HEK293T (cell line): ENCODE measurements at places on chromosomes 2 and 18.

DNA sequence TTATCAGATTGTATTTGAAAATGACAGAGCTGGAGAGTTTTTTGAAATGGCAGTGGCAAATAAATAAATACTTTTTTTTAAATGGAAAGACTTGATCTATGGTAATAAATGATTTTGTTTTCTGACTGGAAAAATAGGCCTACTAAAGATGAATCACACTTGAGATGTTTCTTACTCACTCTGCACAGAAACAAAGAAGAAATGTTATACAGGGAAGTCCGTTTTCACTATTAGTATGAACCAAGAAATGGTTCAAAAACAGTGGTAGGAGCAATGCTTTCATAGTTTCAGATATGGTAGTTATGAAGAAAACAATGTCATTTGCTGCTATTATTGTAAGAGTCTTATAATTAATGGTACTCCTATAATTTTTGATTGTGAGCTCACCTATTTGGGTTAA is 30.9 kb downstream of the CD28 start:
- DNase-seq = no peak

- no peak for DNase-seq
These were observed 142.0 kb downstream of the PTGR3 start for GRCh38 chr18:75066936-75067335.

DNA sequence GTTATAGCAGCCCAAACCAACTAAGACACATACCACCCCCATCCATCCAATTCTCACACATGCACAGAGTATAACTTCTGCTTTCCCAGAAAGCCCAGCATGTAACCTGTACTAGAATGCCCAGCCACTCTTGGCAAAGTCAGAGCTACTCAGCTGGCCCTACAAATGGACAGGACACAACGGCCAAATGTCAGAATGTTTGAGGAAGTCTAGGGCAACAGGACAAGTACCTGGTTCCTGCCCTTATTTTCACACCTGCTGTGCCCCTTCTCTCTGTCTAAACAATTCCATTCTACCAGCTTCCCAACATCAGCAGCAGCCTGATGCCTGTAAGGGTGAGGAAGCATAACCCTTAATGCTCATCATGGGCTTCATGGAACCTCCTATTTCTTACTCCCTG is 15.1 kb upstream of the BZW1 start:
- DNase-seq = no peak

GRCh38 chr18:11752116-11752911 is 63.2 kb downstream of the GNAL start:
- DNase-seq = no peak

DNA sequence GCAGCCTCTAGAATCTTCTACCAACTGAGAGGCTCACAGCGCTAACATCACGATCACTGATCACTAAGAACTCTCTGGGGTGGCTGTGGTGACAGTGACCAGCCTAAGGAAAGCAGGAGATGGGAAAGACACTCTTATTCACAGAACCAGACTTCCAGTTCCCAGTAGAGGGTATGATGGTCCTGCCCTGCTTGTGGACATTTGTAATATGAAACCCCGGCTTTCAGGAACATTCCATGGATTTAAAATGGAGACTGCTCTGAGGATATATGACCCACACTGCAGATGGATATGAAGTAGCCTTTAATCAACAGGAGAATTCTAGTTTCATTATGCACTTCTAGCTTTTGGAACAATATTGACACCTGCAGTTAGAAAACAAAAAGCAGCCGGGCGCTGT is 131.8 kb downstream of the AFF3 start:
- no peak for DNase-seq

- DNase-seq = no peak
These were observed 23.5 kb downstream of the SLC8A1 start for GRCh38 chr2:40428439-40428838.

GRCh38 chr18:78241535-78242253 is 737.9 kb upstream of the SALL3 start:
- no peak for DNase-seq

GRCh38 chr18:55918444-55918843 is 330.5 kb upstream of the TCF4 start:
- no peak for DNase-seq

DNA sequence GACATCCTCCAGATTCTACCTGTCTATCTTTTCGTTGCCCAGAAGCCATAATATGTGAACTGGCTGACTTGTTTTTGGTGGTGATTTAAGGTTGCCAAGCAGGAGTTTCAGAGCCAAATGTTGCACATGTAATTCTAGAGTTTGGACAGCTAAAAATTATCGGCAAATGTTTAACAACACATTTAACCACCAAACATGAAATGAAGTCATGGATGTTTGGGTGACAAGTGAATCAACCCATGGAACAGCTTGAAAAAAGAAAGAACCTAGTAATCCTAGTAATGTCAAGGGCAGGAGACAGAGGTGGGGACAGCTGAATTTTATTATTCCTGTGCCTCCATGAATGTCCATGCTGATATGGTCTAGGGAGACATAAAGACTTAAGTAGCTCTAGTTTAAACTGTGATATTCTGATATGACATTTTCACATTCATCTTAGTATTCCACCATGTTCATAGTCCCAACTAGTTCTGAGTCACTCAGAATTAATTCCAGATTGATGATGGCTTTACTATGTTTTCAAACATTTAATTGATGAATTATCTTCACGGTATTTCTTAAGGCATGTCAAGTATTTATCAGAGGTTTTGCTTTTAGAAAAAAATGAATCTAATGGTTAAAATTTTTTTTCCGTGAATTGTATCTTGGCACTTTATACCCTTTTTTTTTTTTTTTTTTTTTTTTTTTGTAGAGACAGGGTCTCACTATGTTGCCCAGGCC is 101.7 kb downstream of the SOCS6 start:
- no peak for DNase-seq

- no peak for DNase-seq
These were observed 7.1 kb downstream of the CAPN13 start for GRCh38 chr2:30800159-30800558.

DNA sequence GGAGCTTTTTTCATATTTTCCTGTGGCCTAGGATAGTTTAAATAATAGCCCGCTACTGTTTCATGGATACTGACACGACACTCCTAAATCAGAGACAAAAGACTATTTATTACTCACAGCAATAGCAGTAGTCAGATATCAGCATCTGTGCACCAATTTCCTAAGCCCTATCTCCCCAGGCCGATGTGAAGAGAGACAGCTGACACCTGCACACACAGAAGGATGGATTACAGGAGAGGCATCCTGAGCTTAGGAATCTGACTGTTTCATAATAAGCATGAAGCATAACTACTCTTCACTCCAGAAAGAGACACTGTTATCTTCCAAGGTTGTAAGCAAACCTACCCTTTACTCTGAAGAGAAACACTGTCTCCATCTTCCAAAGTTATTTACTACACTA is 105.4 kb downstream of the ATL2 start:
- DNase-seq = no peak

DNA sequence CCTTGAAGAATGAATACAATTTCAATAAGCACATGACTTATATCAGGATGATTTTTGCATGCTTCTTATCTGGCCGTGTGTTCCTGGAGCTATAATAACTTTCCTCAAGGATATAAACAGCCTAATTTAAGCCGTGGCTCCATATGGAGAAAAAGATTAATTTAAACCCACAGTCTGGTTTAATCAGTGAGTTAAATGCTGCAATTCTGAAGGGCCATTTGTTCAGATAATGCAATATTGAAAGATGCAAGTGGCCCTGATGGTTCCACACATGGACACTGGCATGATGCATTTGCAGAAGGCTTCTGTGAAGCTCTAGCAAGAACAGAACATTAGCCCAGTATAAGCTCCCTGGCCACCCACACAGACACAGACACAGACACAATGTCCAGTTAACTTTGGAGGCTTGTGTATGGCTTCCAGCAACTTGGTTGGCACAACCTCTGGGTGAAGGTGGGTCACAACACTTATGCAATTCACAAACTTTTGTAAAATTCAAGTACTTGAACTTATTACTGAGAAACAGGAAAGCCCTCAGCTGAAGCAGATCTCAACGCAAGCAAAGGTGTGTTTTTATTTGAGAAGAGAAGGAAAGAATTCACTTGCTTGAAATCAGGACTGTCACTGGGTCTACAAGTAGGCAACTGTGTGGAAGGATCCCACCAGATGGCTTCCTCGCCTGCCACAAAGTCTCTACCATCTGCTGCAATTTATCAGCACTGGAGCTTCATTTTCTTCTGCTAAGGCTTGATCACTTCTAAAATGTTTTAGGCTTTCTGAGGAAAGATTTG is 63.3 kb downstream of the MDH1 start:
- DNase-seq = no peak

DNA sequence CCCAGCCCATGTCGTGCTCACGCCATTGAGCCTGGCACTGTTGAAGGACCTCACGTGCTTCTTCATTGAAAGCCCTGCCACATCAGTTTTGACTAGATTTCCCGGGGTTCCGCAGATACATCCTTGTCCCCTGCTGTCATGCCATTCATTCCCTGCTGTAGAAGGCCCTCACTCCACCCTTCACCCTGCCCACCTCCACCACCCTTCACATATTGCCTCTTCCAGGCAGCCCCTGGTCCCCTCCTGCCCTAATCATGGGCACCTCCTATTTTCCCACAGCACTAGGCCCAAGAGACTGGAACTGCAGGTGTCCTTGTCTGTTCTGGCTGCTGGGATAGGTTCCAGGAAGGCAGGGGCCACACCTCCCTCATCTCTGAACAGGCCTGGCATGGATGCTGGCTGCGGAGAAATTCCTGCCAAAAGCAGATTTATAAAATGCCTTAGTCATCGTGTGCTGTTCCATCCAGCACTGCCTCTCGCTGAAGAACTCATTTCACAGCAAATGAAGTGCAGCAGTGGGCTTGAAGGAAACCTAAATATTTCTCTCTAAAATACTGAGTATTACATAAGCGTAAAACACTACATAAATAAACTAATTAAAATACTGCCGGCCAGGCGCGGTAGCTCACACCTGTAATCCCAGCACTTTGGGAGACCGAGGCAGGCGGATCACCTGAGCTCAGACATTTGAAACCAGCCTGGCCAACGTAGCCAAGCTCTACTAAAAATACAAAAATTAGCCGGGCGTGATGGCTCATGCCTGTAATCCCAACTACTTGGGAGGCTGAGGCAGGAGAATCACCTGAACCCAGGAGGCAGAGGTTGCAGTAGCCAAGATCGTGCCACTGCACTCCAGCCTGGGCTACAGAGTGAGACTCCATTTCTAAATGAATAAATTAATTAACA is 38.4 kb downstream of the EIF4E2 start:
- DNase-seq = no peak

- DNase-seq = no peak
These were observed 63.1 kb downstream of the CAB39 start for GRCh38 chr2:230775737-230776136.

GRCh38 chr2:197159661-197160211 is 150.8 kb downstream of the ANKRD44 start:
- no peak for DNase-seq

GRCh38 chr2:204010628-204011560 is 74.3 kb downstream of the ICOS start:
- DNase-seq = no peak

- DNase-seq = no peak
These were observed 583.4 kb upstream of the LRRTM1 start for GRCh38 chr2:80887841-80888378.

DNA sequence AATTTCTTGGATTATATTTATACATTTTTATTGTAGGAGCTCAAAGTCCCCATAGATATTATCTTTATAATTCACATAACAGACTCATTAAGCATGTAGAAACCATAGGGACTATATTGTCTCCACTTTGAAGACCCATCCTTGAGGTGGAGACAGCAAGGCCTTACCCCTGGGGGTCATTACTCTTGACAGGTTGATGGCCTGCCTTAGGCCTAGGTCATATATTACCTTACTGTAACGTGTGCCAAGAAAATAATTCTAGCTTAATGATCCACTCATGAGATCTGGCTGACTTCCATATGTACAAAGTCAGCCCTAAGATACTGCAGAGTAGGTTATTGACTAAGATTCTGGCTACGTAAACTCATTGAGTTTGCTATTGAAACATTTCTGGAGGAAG is 65.4 kb upstream of the GLS start:
- DNase-seq = no peak

DNA sequence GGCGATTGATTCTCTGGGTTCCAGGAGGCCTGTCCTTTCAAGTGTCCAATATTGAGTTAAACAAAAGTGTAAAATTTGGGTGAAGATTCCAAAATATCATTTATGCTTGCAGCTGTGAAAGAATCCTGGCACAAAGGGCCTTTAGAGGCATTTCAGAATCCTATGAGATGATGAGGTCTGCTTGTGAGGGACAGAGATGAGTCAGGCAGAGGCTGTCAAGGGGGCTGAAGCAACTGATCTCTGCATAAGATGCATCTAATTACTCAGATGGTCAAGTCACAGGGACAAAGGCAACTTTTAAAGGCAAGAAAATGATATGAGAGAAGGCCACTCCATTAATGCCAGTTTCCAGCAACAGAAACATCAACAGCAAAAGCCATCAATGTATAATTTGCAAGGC is 78.8 kb downstream of the FHOD3 start:
- DNase-seq = no peak

DNA sequence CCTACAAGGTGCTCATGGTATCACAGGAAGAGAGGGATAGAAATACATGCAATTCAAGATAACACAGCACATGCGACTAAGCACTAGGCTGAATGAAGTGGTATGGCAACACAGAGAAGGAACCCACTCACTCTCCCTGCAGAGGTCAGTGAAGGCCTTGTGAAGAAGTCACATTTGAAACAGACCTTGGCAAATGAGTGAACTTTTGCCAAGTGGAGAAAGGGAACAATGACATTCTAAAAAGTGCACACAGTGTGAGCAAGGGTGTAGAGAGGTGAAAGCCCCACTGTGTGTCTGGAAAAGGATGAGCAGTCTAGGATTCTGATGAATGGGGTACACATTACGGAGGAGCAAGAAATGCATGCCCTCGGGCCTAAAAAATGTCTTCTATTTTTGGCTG is 23.3 kb downstream of the KLF7 start:
- DNase-seq = no peak

GRCh38 chr2:144431392-144431783 is 88.5 kb downstream of the ZEB2 start:
- DNase-seq = no peak

- no peak for DNase-seq
These were observed 28.7 kb downstream of the ELP2 start for GRCh38 chr18:36158266-36158867.

GRCh38 chr2:95526360-95527341 is 42.1 kb upstream of the TRIM43B start:
- no peak for DNase-seq

DNA sequence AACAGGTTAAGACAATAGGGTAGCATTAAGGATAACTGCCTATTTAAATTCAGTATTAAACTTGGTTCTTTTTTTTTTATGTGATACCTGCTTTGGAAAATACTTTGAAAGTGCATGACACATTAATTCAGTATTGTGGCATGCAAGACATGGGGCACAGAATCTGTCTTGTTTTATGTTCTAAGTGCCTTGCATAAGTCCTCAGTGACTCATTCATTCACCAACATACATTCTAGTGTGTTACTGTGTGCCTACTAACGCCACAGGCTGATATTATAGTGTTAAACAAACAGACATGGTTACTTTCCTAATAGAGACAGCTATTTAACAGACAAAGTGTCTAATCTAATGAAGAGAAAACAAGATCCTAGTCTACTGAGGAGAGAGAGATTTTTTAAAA is 91.7 kb downstream of the GCA start:
- DNase-seq = no peak
